ENCODE measurements at places on chromosomes 2 and 18. TPM values are rescaled to one million over a fixed set of nuclear protein-coding genes. Genes with fewer than 3 reads are reported as not detected.

- no peak for DNase-seq
Observed at GRCh38 chr2:27810455-27810854, 38.9 kb downstream of the MRPL33 start.

- DNase-seq: no peak
Observed at GRCh38 chr2:88614497-88615157, 12.6 kb downstream of the EIF2AK3 start.

GRCh38 chr2:15527074-15527739, 33.9 kb downstream of the NBAS start:
- DNase-seq: no peak

DNA sequence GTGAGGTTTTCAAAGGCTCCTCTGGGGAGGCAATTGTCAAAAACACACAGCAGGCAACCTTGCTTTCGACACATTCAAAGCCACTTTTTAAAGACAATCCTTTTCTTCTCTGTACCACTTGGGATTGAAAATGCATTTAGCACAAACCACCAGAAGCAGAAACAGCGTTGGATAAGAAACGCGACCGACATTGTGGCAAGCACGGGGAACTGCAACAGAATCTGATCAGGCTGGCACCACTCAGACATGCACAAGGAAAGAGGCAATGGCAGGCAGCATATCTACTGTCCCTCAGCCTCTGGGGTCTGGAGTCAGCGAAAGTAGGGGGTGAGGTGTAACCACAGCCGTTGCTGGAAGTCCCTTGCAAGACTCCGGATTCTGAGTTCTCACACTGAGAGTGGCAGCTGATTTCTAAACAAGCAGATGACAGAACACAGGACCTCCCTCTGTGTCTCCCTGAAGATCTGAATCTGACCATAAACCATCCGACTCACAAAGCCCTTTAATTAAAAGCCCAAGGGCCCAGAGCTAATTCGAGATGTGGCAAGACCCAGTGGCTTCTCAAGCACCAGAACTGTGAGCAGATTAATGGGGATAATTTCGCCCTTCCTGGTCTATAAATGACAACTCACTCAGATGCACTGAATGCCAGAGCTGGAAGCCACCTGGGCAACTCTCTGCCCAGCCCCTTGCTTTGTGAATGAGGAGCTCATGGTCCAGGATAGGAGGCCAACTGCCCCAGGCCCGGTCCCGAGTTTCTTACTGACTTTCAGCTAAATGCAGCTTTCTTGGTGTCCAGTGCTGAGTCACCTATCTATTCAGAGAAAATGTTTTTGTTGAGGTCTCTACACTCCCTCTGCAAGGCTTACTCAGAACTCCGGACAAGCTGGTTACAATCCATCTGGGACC, 29.6 kb downstream of the CYRIA start:
- DNase-seq: no peak

DNA sequence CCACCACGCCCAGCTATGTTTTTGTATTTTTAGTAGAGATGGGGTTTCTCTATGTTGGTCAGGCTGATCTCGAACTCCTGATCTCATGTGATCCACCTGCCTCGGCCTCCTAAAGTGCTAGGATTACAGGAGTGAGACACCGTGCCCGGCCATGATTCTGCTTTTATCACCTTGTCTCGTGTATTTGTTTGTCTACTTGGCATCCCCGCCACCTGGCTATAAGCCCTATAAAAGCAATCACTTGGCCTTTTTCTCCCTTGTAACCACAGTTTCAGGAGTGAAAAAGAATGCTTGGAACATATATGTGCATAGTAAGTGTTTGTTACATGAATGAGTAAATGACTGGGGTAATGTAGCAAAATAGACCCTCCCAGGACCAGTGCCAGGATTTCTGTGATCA, 77.5 kb upstream of the PAPOLG start:
- no peak for DNase-seq

OTOS gene
- total RNA-seq: not detected

DNA sequence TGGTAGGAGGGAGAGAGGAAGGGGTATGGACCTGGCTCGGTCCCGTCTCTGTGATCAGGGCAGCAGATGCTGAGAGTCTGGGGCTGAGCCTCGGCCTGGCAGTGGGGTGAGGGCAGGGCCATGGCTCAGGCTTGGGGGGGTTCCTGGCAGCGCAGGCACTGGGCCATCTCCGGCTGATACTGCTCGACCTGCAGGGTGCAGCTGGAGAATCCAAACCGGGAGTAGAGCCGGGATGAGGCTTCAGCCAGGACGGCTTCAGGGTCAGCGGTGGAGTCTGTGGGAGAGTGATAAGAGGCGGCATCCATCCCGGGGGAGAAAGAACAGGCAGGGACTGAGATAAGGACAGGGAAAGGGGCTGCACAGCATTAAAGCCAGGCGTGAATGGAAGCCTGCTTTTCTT, 7.7 kb downstream of the SLC30A3 start:
- DNase-seq: no peak

DNA sequence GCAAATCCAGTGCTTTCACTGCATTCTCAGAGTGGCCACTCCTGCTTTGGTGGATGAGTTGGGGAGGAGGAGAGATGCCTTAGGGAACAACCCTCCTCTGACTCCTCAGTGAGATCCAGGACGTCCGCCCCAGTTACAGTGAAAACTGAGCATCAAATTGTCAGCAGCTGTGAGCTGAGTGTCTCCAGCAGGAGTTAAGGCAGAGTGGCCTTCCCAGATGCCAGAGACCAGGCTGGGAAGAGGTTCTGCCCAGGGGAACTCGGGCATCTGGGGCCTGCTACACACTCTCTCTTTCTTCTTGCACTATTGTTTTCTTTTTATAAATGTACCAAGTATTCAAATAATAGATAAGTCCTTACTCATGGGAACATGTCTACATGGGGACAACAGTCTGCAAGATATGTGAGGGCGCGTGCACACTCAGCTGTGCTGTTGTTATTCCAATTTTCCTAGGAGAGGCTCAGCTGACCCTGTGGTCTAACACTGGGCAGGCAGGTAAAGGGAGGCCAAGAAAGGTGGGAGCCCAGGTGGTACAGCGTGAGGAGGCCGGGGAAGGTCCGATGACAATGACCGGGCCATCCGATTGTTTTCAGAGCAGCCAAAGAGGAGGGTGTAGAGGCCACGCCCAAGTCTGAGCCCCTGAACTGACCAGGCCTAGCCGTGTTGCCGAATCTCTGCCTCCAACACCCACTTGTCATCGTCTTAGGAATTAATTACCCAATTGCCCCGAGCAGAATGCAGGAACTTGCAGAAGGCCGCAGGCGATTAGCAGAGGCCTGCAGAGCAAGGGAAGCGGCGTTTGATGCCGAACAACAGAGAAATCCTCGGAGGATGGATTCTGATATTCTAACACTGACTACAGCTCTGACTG, 166.9 kb downstream of the ANAPC1 start:
- no peak for DNase-seq

DNA sequence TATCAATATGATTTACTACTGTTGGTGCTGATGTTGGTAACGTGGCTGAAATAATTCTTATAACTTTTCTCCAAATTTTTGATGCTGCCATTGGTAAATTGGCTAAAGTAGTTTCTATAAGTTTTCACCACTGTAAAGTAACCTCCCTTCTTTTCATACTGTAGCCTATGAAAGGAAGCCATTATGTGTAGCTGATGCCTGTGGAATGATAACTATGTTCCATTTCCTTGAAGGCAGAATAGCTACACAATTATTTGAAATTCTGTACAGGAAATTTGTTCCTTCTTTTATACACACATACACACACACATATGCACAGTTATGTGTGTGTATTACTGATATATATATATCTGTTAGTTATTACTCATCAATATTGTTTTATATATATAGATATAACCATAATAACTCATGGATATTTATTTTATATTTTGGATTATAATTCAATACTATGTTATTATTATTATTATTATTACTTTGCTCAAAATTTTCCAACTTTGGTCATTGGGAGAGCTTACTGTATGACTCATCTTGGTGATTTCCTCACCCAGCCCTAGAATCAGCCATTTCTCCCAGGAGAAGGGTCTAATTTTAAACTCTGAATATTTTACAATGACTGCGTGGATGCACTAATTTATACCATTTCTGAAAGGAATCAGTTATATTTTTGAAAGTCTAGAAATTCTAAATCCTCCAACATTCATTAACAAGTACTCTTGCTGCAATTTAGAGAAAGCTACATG, 1677.7 kb downstream of the SUCLG1 start:
- DNase-seq: no peak

GRCh38 chr2:146850746-146851145, 994.1 kb upstream of the ACVR2A start:
- DNase-seq: no peak

GRCh38 chr2:124018890-124019289, 6.2 kb upstream of the CNTNAP5 start:
- no peak for DNase-seq

DNA sequence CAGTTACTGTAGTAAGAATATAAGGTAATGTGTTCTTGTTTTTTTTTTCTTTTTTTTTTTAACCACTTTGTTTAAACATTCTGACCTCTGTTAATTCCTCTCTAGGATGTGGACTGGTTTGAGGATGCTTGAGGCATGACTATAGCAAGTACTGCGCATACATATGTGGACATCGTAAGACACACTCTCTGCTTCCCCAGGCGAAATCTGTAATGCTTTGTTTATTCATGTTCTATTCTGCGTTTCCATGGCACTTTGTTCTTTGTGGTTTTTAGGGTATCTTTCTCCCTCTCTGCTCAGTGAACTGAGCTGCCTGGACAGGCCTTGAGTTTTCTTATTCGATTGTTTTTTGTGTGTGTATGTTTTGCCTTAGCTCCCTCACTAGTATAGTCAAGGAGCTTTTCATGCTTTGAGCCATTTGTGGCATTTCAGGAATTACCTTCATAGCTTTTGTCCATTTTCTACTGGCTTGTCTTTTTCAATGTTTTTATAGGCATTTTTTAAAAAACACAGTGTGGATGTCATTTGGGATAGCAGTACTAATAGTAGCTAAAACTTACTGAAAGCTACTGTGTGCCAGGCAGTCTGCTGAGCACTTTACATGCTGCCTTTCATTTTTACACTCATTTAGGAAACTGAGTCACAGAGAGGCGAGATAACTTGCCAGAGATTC, 1.9 kb upstream of the SH3BP4 start:
- no peak for DNase-seq

DNA sequence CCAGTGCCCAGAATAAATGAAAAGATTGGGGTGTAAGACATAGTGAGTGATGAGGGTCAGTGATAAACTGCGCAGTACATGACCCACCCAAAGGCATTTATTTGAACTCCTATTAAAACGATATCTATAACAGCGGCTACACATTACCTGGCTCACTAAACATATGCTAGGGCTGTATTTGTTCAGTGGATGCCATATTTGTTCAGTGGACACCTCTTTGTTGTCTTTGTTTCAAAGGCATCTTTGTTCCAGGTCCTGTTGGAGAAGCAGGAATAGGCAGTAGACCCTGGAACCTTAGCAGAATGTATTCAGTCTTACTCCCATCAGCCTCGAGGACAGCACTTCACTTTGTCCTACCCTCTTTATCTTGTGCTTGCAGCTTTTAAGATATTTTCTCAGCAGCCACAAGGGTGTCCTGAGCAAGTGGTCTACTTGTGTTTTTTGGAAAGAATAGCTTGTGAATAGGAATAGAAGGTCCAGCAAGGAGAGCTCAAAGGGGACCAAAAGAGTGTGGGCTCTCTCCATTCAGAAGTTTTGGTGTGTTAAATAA, 650.8 kb upstream of the FANCL start:
- DNase-seq: no peak

DNA sequence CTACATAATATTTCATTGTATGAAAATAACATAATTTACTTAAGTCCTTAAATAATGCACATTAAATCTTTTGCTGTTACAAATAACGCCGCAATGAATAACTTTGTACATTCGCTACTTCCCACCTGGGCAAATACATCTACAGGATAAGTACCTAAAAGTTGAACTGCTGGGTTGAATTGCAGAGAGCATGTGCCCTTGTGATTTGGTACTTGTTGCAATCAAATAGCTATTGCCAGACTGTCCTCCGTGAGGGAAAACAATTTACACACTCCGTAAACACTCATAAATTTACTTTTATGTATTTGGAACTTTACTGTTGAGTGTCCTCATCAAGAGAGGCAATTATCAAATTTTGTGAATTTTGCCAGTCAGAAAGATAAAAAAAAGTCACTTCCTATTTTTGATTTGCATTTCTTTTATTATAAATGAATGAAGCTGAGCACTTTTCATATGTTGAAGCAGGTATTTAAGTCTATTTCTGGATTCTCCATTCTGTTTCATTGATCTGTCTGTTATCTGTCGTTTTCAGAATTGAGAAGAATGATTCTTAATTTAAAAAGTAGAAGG, 140.8 kb upstream of the SERTAD2 start:
- no peak for DNase-seq

- no peak for DNase-seq
Observed at GRCh38 chr2:231360881-231361371, 34.6 kb upstream of the B3GNT7 start.

DNA sequence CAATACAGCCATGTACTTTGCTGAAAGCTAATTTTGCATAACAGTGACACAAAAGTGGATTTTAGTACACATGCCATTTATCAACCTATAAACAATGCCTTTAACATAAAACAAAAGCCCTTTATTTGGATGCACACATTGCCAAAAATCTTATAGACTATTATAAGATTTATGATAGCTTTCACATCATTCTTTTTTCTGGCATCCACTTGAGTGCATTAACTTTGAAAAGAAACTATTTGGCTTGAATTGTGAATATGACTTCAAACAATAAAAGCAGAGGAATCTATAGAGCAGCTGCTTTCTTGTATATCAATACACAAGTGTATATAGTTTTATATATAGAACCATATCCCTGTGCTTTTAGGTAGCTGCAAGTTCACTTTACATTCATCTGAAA, 577.4 kb downstream of the CBLN2 start:
- no peak for DNase-seq

EN1 gene
- 7.1 TPM for total RNA-seq

- DNase-seq: no peak
Observed at GRCh38 chr18:7755753-7756475, 188.8 kb downstream of the PTPRM start.

MYO1B gene
- total RNA-seq: 14.1 TPM

DNA sequence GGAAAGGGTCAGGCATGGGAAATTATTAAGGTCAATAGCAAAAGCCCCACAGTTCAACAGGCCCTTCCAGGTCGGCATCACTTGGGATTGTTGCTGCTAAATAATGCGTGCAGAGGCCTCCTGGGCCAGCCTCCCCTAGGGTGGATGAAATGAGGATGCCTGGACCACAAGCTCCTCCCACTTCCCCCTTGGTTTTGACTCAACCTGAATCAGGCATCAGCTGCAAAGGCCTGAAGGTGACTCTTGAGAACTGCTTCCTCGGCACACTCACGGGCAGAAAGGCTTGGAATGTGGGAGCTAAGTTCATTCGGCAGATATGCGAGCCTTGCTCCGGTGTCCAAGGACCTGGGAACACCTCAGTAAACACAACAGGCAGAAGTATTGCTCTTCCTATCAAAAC, 69.3 kb downstream of the MBP start:
- DNase-seq: no peak

- DNase-seq: no peak
Observed at GRCh38 chr2:96792772-96793749, 23.0 kb upstream of the CNNM3 start.

ZNF521 gene
- 13.2 TPM for total RNA-seq

- DNase-seq: no peak
Observed at GRCh38 chr2:23626701-23627230, 241.8 kb downstream of the KLHL29 start.
